ENCODE measurements at places on chromosomes 6 and 20.
A peak's percentile ranks its signal among the peaks of the same experiment; 100 is the strongest.

DNA sequence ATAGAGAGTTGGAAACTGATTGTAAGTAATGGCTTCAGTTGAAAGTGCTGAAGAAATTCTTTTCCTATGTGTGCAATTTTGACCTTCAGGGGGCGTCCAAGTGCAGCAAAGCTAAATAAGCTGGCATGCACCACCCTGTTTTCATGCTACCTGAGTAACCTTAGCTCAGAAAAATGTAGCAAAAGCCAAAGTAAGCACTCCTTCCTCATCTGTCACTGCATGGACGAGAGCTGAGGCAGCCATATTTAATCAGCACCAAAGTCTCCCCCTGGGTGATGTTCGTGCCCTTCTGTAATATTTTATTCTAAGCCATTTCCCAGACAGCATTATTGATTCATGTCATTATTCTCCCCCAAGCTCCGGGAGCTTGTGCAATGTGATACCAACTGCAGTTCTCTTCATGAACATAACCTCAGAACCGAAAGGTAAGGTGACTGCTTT is 123.1 kb downstream of the RPS12 start:
- DNase-seq = peak; percentile 24

DNA sequence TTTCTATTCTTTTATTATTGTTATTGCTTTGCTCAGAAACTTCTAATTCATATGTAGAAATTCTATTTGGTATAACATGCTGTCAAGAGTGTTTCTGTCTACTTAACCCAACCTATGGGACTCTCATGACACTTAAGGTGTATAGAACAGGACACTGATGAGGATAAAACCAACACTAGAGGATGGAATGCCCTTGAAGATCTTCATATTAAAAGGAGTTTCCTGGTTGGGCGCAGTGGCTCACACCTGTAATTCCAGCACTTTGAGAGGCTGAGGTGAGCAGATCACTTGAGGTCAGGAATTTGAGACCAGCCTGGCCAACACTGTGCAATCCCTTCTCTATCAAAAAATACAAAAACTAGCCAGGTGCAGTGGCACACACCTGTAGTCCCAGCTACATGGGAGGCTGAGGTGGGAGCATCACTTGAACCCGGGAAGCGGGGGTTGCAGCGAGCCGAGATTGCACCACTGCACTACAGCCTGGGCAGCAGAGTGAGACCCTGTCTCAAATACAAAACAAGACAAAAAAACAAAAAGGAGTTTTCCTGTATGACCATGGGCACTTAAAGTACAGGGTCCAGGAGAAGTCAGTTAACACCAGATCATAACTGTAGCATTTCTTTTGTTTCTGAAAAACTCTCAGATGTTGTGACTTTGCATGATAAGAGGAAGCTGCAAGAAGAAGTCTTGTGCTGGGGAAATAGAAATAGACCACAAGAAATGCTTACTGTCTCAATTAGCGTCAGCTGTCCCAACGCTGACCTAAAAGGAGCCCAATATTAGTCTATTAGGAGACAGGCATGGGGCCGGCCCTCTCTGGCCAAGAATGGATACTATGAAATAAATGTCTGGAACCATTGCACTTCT is 38.9 kb upstream of the CD2AP start:
- no peak for DNase-seq

- DNase-seq = no peak
Measured at GRCh38 chr20:415820-416322, 7.8 kb downstream of the RBCK1 start.

- no peak for DNase-seq
Measured at GRCh38 chr6:118740372-118740771, 89.0 kb upstream of the CEP85L start.

DNA sequence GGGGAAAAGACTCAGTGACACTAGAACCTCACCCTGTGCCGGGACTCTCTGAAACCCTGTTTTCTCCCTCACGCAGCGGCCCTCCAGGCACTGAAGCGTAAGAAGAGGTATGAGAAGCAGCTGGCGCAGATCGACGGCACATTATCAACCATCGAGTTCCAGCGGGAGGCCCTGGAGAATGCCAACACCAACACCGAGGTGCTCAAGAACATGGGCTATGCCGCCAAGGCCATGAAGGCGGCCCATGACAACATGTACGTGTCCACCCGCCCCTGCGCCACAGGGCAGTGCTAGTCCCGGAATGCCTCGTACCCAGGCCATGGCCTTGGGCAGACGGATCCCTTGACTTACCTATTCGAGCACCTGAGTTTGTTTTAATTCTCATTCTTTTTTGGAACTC is 37.2 kb downstream of the CHMP4B start:
- DNase-seq = no peak

- DNase-seq = no peak
Measured at GRCh38 chr6:30573113-30573512, 1.9 kb downstream of the ABCF1 start.

- DNase-seq = no peak
Measured at GRCh38 chr6:167512696-167513375, 187.9 kb downstream of the TTLL2 start.

DNA sequence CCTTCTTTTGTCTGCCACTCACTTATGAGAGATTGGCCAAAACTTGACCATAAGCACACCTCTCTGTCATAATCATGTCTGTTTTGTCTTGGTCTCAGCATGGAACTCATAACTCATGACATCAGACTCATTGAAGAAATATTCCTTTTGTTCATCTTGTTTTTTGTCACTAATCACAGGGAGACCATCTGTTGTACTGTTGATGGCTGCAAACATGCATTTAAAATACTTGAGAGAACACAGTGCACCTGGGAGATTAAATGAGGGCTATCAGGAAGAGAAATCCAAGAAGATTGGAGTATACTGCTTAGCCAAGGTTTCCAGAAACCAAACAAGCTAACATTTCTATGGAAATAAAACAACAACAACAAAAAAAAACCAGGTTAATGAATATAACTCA is 689.7 kb downstream of the EPM2A start:
- no peak for DNase-seq

DNA sequence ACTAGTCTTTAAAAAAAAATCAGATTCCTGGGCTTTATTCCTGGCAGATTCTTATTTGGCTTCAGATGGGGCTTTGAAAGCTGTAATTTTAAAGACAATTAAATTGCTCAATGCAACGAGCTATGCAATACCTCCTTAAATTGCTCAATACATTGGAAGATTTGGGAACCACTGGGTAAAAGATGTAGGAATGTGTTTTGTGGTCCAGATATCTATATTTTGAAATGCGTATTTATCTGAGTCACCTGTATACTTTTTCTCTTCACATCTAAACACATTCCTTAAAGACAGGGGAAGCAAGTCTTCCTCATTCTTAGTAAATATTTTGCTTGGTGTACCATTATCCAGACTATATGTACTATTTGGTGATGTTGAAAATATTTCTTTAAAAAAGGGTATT is 29.6 kb upstream of the MAP7 start:
- DNase-seq = no peak

DNA sequence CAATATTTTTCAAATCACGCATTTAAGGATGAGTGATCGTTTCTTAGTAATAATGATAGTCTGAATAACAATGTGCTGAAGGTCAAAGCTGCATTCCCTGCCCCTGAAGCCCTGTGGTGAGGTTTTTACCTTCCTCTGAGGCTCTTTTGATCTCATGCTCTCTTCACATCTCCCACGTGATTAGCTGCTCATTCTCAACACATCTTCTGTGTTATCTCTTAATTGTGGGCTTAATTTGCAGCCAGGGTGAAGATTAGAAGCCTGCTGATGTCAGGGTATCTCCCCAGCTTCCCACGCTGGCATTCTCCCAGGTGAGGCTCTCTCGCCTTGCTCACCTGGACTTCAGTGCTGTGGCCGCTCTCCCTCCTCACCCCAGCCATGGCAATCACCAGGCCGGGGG is 109.7 kb upstream of the FOXQ1 start:
- DNase-seq = no peak

- no peak for DNase-seq
Measured at GRCh38 chr6:32224696-32225095, 829 bp upstream of the NOTCH4 start.

GRCh38 chr6:81241126-81242041 is 511.1 kb downstream of the TENT5A start:
- no peak for DNase-seq
